ENCODE measurements at places on chromosomes 13 and 19. TPM values are rescaled to one million over a fixed set of nuclear protein-coding genes. Genes with fewer than 3 reads are reported as not detected.

CEACAM6 gene
- not detected for total RNA-seq

CD22 gene
- total RNA-seq: 3.1 TPM

ZNF610 gene
- total RNA-seq: 3.2 TPM

ACER1 gene
- not detected for total RNA-seq

HPN gene
- 0.71 TPM for total RNA-seq

RUBCNL gene
- total RNA-seq: 12.8 TPM

DNA sequence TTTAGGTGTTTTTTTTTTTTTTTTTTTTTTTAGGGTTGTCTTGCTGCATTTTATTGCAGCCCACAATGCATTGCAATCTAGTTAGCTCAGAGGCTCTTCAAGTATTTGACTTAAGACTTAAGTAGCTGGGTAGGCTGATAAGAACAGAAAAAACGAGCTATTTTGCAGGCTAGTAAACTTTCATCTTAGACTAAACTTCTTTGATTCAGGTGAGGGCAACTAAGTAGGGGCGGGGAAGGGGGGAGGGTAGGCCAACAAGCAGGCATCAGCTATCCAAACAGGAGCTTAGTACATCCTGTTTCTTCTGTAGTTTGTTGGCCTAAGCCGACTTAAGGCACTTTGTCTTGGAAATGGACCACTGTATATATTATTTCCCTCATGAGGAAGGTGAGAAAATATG, 4.9 kb upstream of the TDRD3 start:
- DNase-seq: no peak

DNA sequence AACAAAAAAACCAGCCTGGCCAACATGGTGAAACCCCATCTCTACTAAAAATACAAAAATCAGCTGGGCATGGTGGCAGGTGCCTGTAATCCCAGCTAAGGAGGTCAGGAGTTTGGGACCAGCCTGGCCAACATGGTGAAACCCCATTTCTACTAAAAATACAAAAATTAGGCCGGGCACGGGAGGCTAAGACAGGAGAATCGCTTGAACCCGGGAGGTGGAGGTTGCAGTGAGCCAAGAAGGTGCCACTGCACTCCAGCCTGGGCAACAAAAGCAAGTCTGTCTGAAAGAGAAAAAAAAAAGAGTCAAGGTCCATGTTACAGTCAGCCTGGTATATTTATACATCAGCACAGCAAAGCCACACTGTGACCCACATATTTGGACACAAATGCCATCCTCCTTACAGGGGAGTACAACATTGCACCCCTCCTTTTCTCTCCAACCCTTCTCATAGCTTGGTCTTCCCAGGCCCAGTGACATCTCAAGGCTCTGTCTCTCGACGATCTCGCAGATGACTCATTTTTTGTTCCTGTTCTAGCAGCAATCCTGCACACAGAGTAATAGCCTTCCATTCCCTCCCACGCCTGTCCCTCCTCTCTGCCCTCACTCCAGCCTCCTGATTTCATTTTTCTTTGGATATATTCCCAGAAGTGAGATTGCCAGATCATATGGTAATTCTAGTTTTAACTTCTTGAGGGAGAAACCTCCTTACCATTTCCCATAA, 21.0 kb upstream of the DPP9 start:
- peak; percentile 69 for DNase-seq

- no peak for DNase-seq
Measured at GRCh38 chr19:7994928-7995809, 10.3 kb downstream of the ELAVL1 start.

DNA sequence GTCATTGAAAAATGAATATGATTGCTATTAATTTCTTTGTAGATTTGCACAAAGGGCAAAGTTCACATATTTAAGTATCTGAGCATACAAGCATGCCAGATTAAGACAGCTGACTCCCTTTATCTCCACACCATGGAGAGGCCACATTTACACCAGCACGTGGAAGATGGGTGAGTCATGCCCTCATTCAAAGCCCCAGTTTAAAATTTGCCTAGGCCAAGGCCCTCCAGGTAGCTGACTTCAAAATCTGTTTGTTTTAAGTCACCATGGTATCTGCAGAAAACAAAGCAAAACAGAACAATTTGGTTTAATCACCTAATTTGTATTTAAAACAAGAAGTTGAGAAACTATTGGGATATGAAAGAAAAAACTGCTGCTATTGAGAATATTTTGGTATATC, 109.2 kb downstream of the ESD start:
- no peak for DNase-seq

DNA sequence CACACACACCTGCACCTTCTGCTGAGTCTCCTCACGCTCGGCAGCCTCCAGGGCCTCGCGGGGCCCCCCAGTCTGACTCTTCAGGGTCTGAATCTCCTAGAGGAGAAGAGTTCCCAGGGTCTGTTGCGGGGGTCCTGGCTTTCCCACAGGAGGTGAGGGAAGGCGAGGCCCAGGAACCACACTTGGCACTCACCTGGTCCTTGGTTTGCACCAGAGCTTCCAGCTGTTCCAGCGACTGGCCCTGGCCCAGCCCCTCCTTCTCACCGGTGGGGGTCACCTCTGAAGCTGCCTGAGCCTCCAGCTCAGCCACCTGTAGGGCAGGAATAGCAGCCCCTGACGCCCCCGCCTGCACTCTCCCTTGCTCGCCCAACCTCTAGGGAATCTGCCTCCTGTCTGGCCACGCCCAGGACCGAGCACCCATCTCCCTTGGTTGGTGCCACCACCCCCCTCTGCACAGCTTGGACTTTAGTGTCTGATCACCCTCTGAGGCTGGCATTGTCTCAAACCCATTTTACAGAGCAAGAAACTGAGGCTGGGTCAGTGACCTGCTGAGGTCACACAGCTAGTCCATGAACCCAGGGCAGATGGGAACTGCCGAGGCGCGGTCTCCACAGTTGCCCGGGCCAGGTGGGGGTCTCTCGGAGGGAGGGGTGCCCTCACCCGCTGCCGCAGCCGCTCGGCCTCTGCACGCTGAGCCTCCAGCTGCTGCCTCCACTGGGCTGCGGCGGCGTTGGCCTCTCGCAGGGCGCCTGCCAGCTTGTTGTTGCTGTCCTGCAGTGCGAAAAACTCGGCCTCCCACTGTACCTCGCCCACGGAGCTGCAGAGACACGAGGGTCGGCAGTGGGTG, 9.5 kb downstream of the HOMER3 start:
- DNase-seq: no peak

GRCh38 chr13:113792886-113793717, 34.1 kb downstream of the TMEM255B start:
- peak; percentile 59 for DNase-seq

GRCh38 chr13:51179432-51179971, 42.7 kb upstream of the FAM124A start:
- no peak for DNase-seq

GRCh38 chr13:71879129-71879535, 12.1 kb upstream of the DACH1 start:
- DNase-seq: no peak

DNA sequence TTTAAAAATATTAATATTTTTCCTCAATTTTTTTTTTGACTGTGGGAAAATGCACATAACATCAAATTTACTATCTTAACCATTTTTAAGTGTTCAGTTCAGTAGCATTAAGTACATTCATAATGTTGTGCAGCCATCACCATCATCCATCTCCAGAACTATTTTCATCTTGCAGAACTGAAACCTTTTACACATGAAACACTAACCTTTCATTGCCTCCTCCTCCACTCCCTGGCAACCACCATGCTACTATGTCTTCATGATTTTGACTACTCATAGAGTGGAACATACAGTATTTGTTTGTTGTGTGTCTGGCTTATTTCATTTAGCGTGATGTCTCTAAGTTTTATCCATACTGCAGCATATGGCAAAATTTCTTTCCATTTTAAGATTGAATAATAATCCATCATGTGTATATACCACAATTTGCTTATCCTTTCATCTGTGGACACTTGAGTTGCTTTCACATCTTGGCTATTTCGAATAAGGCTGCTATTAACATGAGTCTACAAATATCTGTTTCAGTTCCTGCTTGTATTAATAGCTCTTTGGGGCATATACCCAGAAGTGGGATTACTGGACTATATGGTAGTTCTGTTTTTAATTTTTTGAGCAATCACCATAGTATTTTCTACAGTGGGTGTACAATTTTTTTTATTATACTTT, 376.4 kb downstream of the MTUS2 start:
- DNase-seq: no peak

DNA sequence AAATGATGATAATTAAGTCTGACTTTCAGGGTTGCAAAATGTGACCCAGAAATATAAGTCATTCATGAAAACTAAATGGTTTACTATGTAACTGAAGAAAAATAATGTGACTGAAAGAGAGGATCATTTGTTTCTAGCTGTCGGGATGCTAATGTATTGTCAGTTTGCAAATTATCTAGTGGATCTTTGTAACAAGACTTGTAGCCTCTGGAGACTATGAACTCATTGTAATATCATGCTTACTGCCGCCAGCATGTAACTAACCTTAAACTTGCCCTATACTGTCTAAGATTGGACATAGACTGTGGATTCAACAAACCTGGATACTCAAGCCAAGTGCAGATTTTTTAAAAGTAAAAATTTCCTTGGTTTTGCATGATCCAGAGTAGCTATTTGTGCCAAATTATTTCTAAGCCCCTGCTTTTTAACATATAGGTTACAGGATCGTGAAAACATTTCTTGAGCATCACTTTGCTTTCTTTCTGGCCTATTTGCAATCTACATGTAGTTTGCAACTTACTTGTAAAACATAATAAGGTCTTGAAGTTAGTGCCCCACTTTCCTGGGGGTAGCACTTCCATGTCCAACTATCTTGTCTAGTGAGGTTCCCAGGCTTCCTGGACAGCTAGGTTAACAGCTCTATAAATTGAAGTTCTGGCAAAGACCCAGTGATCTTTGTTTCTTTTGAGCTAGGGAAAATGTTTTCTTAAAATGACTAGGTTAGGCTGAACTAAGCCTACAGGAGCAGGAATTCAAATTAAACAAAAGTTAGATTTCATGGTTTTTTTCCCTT, 3.3 kb upstream of the POSTN start:
- DNase-seq: no peak

DNA sequence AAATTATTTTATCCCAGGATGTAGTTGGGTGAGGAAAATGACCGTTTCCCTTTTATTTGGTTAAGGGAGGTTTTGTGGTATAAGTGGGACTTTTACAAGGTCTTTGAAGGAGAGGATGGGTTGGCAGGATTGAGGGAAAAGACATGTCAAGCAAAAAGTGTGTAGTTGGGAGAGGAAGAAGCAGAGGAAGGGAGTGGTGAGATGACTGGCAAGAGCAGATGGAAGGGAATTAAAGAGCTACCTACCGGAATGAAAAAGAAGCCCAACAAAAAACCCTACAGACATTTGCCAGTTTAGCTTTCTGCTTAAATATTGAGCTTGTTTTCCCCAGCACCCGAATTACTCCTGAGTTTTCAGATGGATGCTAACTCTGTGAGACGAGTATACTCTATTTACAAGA, 19.6 kb downstream of the FRY start:
- no peak for DNase-seq

DNA sequence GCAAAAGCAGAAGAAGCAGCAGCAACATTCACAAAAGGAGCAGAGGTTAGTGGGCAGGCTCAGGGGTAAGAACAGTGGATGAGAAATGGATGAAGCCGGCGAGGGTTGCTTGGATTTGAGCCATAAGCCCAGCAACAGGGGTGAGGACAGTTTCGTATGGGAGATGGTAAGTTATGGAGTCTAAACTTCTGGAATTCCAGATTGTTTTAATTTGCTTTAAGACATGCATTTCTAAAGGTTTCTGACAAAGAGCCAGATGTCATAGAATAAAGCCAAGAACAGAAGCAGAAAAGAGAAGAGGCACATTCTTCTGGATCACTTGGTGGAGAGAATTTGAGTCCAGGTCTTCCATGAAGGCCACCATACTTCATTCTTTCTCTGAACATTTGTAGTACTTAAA, 76.6 kb downstream of the TNFSF11 start:
- DNase-seq: no peak

DNA sequence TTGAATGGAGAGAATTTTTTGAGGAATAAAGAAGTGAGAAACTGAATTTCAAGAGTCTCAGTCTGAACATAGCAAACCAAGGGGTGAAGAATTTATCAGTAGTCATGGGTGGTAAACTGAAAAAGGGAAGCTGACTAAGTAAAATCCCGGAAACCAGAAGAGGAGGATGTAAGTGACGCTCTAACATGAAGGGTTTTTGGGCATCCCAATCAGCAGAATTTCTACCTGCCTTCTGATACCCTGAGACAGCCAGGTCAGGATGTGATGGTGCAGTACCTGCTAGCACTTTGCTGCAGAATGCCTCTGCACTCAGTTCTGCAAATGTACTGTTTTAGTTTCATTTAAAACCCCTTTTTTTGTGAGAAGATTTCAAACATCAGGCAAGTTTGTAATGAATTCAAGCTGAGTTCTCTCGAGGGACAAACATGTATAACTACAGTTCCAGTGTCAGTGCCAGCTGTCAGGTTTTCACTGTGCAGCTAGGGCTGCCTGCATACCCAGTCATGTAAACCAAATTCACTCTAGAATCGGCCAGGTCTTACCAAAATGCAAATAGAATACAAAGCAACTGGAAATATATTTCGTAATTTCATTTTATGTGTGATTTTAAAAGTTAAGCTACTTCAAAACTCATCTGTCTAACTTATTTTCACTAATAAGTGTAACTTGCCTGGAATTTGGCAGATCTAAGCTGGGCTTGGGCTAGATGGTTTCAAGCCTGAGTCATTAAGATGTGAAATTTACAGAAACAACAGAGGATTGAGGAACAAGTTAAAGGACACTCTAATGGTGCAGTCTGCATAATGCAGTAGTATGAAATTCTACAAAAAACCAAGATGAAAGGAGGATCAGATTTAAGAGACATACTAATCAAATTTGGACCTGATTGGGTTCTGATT, 13.8 kb downstream of the METTL21C start:
- no peak for DNase-seq

DNA sequence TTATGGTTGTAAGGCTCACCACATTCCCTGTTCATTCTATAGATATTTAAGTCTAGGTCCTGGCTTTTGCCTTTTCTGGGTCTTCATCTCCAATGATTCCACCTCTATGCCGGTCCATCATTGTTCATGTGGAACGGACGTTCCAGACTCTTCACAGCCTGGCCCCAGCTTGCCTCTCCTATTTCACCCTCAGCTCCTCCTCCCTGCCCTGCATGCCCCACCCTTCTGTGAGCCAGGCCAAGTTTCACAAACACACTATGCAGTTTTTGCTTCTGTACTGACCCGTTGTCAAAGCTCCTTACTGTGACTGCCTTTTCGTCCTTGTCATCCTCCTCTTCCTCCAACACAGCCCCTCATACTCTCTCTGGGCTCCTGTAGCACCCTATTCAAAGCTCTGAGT, 31.3 kb downstream of the TEX26 start:
- DNase-seq: no peak

DNA sequence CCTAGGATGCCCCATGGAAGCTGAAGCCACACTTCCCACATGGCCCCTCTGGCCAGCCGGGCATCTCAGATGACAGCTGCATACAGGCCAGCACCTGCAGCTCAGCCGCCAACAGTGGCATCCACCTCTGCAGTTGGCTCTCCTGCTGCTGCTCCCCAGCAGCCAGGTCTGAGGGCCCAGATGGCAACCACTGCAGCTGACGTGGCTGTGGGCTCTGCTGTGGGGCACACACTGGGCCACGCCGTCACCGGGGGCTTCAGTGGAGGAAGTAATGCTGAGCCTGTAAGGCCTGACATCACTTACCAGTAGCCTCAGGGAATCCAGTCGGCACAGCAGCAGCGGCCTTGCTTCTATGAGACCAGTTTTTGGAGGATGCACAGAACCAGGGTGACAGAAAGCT, 45.3 kb upstream of the LSM14A start:
- no peak for DNase-seq

GRCh38 chr19:49687566-49688316, 1.7 kb upstream of the ADM5 start:
- DNase-seq: no peak

- DNase-seq: no peak
Measured at GRCh38 chr13:21032656-21033055, 28.7 kb downstream of the LATS2 start.

Measured in aorta (tissue), 5 donors.